ENCODE measurements at places on chromosomes 1 and 21. TPM values are rescaled to one million over a fixed set of nuclear protein-coding genes. Genes with fewer than 3 reads are reported as not detected.

The CTSE gene
- not detected for total RNA-seq

DNA sequence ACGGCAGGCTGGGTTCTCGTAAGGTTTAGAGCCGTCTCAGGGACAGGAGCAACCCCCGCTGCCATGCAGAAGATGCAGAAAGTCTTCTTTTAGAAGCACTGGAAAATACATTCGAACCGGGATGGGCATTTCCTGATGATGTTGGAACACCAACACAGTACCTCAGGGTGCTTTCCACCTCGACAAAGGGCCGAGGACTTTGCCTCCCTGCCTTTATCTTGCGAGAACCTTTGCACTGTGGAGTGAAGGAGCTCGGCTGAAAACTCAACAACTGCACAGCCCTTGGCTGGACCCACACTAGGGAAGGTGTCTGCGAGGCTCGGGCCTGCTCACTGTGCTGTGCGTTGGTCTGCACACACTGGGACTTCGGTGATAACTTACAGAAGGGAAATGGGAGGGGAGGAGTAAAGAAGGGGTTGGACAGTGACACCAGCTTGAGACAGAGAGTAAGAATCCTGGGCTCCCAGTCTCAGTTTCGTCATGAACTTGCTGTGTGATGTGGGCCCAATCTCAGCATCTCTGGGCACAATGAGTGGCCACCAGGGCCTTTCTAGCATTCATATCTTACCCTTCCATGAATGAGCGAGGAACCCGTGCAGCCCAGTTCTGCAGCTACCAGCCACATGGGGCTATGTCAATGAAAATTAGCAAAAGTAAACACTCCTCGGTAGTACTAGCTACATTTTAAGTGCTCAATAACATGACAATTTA is 18.2 kb downstream of the RCAN1 start:
- no peak for DNase-seq

DNA sequence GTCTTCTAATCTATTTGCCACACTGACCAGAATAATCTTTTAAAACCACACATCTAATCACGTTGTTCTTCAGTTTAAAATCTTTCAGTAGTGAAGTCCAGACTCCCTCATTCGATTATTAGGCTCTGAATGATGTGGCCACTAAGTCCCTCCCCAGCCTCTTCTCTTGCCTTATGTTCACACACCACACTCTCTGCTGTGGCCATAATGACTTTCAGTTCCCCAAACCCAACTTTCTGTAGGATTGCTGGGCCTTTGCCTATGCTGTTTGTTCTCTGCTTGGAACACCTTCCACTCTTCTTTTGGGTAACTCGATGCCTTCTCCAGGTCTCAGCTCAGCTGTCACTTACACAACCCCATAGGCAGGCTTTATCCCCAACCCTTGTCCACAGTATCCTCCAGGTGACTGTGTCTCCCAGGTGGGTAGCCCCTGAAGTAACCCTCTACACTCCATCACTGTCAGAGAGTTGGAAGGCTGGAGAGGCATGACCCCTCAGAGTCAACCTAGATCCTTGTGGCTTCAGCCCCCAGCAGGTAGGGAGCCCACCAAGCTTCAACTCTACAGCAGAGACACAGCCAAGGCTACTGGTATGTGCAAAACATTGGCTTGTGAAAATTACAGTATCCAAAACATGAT is 8.4 kb upstream of the SLC37A1 start:
- no peak for DNase-seq

DNA sequence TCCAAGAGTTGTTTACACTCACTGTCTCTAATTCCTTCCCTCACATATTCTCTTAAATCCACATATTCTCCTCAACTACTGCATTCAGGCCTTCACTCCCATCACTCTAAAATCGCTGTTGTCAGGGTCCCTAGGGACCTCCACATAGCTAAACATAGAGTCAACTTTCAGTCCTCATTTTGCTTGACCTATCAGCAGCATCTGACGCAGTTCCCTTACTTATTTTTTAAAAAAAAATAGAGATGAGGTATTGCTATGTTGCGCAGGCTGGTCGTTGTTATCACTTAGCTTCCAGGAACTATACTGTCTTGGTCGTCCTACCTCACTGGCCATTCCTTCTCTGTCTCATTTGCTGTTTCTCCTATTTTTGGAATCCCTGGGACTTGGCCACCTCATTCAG is 11.7 kb upstream of the PLEKHO1 start:
- DNase-seq: no peak

DNA sequence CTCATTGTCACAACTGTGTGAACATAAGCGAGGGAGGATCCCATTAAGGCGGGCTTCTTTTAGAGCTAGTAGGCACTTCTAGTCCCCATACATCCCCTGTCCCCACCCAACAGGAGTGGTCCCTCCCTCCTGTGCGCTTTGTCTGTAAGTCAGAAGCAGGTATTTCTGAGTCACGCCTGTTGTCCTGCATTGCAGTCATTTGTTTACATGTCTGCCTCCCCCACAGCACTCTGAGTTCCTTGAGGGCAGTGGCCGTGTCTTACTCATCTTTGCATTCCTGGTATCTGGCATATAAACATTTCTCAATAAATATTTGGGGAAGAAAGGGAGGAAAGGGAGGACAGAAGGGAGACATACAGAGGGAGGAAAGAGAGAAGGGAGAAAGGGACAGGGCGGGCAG is 40.3 kb downstream of the PLEKHA6 start:
- DNase-seq: no peak

DNA sequence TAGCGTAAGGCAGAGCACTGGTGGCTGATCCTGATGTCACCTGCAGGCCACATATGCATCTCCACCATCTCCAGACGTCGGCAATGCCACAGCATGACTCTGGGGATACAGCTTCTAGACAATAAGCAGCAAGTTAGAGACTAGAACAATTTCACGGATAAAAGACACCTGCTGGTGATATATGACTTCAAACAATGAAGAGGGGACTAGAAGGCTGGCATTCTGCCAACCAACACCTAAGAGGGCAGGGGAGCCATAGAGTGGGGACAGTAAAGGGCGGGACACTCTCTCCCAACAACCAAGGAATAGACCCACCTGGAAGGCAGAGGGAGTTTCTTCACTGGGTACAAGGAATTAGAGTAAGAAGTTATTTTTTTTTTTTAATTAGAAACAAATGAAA is 126.7 kb downstream of the SIM2 start:
- DNase-seq: no peak

- DNase-seq: no peak
Observed at GRCh38 chr1:218365226-218365999, 20.3 kb downstream of the TGFB2 start.
